ENCODE measurements at places on chromosomes 11 and 22.

DNA sequence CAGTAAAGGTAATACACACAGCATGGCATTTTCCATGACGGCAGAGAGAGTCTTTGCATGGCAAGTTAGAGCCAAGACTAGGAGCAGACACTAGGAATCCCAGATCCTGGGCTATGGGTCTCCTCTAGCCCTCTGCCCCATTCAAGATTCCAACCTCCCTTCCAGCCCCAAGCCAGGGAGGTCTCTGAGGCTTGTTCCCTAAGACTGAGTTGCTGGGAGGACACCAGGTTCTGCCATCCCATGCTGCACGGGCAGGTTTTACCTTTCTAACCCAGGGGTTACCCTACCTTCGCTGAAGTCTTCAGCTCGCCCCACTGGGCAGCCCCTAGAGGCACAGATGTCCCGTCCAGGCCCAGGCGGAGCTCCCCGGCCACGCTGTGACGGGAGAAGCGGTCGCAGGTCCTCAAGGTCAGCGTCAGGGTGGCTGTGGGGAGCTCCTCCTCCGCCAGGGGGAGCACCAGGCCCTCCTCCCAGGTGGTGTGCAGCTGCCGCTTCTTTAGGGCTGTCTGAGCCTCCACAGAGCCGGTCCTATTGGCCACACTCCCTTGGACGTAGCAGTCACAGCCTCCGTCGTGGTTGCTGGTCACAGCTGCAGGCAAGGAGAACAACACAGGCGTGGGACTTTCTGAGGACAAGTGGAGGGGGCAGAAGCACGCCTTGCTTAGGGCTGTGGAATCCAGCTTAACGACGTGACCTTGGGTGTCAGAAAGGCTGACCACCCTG is 33.8 kb downstream of the SYT13 start:
- DNase-seq, result no peak

GRCh38 chr22:33114565-33114964 is 56.4 kb upstream of the SYN3 start:
- DNase-seq, result no peak

- no peak for DNase-seq
These were observed 63.9 kb downstream of the GAS2 start for GRCh38 chr11:22730319-22730718.

- DNase-seq, result no peak
These were observed 22.1 kb upstream of the SPATA19 start for GRCh38 chr11:133867456-133867855.

- no peak for DNase-seq
These were observed 276.1 kb downstream of the INSC start for GRCh38 chr11:15390857-15391256.

GRCh38 chr11:104866815-104867214 is 31.4 kb downstream of the CASP12 start:
- no peak for DNase-seq

GRCh38 chr11:121467471-121467870 is 14.7 kb upstream of the SORL1-AS1 start:
- DNase-seq, result no peak

GRCh38 chr11:14547440-14547839 is 27.3 kb upstream of the PSMA1 start:
- DNase-seq, result no peak

DNA sequence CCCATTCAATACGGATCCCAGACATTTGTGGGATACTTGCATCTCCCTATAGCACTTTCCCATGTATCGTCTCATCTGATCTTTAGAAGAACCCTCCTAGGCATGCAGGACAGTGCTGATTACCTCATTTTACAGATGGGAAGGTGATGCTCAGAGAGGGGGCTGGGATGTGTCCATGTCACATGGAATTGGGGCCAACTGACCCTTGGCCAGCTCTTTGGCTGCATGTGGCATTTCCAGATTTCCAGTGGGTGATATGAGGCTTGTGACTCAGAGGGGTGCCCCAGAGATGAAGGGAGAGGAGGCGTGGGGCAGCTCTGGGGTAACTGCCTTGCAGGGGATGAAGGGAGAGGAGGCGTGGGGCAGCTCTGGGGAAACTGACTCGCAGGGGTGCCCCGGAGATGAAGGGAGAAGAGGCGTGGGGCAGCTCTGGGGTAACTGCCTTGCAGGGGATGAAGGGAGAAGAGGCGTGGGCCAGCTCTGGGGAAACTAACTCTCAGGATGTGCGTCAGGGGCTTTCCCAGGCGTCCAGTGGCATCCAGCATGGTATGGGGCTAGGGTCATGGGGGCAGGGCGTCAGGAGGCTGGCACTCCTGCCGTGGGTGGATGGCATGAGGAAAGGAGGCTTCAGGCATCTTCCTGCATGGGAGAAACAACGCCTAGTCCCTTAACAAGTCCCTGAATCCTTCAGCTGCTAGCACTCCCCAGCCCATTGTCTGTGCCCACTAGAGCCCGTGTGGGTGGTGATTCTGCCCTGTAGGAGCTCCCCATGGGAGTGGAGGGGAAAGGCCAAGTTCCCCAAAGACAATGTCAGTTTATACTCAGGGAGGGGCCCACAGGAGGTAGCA is 11.9 kb upstream of the CERK start:
- no peak for DNase-seq

DNA sequence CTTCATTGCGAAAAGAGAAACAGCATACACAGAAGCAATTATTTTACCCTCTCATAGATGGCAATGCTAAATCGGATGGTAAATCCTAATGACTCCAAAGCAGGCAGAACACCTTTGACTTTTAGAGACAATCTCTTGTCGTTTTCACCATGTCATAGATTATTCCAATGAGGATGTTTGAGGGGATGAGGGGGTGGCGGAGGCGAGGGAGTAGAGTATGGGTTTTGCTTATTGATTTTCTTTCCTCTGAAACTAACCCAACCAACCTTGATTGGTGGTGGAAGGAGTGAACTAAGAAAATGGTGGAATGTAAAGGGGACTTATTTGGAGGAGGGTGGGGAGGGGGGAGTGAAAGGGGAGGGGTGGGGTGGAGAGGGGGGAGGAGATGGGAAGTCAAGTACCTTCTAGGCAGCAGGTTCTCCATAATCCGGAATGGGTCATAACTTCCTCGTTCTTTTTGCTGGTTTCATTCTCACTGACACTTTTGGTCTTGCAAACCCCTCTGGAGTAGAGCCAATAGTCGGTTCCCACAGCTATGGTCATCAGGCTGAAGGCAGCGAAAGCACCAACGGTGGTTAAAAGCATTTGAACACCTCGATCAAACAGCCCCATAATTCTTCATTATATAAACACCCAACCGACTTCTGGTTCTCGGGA is 1.5 kb downstream of the CACNG2 start:
- DNase-seq, result no peak

- DNase-seq, result no peak
These were observed 796 bp downstream of the POLDIP3 start for GRCh38 chr22:42613872-42614301.
